HTR-8/SVneo (cell line): ENCODE measurements at places on chromosomes 7 and 10.

- no peak for DNase-seq
Measured at GRCh38 chr7:100509231-100509630, 25.5 kb downstream of the NYAP1 start.

GRCh38 chr10:70462349-70462984 lies 16.1 kb upstream of the PALD1 start:
- DNase-seq = no peak

GRCh38 chr10:120926611-120927010 lies 75.4 kb downstream of the WDR11 start:
- DNase-seq = no peak

- DNase-seq = no peak
Measured at GRCh38 chr10:114420811-114421485, 16.6 kb upstream of the AFAP1L2 start.

DNA sequence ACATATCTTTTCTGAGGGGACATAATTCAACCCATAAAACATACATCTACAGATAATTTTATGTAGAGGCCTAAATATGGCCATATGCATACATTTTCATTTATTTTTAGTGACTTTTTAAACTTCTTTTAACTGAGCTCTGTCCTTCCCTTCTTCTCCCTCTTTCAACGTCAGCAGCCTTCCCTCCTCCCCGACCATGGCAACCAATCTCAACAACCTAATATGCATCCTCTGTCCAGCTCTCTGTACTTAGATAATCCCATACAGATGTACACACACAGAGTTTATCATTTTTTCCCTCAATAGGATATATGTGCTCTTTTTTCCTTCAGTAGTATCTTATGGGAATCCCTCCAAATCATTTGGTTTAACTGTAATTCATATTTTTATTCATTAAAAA lies 94.3 kb downstream of the CCDC71L start:
- DNase-seq = no peak

DNA sequence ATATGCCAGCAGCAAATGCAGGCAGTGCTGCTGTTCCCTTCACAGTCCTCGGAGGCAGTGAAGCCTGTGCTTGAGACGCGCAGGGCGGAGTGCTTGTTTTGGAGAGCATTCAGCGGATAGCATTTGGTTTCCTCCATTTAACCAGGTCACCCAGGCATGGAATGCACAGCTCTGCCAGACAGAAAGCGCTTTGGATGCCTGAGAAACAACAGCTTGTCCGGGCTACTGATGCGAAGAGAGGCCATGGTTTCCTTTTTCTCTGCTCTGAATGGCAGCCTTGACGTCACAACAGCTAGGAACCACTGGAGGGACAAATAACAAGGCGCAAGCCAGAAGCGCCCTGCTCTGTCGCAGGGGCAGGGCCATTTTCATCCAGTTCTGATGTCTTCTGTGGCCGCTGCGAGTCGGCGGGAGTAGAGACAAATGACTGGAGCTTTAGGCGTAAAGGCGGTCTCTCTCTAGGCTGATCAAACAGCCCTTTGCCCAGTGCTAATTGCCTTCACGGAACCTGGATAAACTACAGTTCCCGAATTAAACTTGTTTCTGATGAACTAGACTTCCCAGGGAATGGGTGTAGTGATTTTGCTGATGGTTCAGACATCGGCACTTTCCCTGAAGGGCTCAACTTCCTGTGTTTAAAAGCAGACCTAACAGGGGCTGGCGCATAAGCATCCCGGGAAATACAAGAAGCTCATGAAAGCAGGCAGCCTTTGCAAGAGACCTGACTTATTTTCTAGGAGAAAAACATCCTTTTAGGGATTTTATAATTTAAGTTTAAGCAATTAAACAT lies 187.6 kb upstream of the KLF14 start:
- no peak for DNase-seq

- no peak for DNase-seq
Measured at GRCh38 chr10:11798845-11799735, 24.1 kb upstream of the PROSER2 start.

- DNase-seq = no peak
Measured at GRCh38 chr10:78250313-78251015, 216.8 kb downstream of the RPS24 start.

- no peak for DNase-seq
Measured at GRCh38 chr10:79234391-79235315, 112.6 kb upstream of the PPIF start.

- DNase-seq = no peak
Measured at GRCh38 chr7:12764458-12764891, 77.0 kb downstream of the ARL4A start.

DNA sequence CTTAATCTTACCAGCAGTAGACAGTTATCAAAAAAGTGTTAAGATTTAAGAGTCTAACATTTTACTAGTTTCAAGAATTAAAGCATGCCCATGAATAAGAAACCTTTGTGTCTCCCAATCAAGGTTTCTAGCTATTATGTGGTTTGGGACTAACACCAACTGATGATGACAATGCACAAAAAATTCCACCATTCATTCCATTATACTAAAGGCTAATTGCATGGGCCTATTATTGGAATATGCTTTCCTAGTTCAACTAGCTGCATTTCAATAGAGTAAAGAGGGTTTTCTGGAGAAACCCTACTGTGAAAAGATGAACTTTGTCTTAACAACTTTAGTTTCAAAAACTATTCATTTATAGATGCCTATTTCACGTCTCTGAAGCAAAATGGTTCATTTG lies 44.6 kb downstream of the UBE2H start:
- no peak for DNase-seq

DNA sequence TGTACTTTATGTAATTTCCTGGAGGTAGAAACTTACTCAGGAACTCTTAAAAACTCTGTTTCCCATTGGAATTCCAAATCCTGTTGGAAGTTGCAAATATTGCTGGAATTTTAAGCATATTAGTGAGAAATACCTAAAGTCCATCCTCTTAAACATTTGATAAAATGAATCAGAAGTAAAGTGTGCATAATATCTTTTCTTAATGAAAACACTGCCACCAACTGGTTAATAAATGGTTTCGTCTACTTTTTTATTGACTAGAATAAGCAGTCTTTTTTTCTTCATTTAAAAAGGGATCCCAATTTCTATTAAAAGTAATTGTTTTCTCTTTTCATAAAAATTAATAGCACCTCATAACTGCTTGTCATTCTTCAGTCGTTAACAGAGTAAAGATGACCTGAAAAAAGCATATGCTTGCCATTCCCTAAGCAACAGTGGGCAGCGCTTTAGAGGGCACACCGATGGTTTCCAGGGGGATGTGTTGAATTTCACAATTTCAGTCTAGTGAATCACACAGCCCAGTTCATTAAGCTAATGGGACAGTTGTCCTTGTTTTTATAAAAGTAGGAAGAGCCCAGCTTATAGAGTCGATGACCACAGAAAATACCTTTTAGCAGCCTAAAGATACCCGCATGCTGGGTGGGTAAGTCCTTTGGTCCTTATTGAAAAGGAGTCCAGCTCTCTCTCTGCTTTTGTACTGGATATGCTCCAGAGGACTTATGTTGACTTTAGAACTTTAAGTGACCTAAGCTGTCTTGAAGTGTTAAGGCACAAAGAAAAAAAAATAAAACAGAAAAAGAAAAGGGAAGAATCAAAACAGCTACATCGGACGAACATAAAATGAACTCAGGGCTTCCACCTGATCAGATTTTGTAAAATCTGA lies 28.5 kb downstream of the NPS start:
- DNase-seq = no peak

DNA sequence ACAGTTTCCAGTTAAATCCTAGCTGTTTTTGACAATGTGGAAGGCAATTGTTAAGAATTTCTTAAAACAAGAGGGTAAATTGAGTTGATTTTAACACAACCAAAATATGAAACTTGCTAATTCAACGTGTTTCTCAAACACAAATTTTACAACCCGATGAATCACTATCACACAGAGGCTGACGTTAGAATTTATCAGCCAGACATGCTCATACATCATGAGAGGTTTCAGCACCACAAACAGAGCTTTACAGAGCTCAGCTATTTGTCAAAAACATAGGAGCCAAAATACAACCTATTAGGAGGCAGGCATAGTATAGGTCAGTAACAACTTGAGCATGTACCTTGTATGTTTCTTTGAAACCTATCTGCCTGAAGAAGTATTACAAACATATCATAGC lies 36.1 kb downstream of the LRRN3 start:
- no peak for DNase-seq

- DNase-seq = no peak
Measured at GRCh38 chr10:91520661-91521060, 110.5 kb downstream of the HECTD2 start.

- DNase-seq = no peak
Measured at GRCh38 chr10:77506517-77507200, 130.9 kb downstream of the KCNMA1 start.
